ENCODE measurements at places on chromosomes 6 and 20.

DNA sequence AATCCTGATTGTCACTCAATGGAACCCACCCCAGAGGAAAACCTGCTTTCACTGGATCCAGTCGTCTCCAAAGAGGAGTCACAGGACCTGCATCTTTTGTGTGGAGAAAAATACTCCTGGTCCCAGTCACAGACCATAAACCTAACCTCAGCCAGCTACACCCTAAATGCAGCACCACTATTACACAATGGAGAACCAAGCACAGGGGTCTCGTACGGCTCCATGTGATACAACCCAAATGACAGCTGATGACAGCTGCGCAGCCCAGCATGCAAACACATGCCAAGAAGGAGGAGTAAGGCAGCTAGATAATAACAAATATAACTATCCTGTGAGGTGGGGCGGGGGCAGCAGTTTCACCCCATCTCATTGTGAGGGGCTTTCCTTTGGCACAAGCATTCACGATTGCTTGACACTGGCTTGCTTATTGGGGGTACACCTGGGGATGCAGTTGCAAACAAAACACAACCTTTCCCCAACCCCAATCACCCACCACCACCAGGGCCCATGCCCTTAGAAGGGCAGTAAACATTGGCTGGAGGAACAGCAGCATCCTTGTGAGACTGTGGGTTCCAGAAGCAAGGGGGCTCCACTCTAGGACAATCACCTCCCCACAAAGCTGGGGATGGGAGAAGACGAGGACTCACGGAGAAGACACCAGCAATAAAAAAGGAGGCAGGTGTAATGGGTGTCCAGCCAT, 51.5 kb downstream of the TRERF1 start:
- no peak for DNase-seq

DNA sequence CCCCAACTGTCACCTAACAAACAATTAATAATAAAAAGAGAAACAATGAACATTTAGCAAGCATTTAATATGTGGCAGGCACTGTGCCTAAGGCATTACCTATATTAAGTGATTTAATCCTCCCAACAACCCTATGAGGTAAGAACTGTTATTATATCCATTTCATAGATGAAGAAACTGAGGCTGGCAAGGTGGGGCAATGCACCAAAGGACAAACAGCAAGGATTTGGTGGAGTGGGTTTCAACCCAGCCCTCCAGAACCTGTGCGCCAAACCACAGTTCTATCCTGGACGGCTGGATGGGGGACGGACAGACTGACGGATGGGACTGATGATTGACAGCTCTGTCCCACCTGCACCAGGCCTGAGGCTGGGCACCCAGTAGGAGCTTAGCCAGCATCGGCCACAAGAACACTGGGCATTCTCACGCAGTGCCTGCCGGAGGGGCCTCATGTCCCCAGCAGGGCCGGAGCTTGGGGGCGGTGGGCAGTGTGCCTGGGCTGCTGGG, 24.6 kb downstream of the NOL4L start:
- no peak for DNase-seq

DNA sequence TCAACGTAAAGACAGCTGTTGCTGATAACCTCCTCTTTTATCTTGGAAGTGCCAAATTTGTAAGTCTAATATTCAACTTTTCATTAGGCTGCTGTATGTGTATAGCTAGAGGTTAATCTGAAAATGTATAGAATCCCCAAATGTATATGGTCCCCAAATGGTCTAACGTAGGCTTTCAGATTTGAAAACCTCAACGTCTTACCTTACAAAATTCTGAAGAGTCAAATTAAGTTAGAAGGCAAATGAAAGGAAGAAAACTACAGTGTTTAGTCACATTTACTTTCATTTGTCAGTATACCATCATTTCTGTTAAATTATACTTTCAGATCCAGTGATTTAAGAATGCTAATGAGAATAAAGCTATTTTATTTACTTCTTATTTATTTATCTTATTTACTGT, 256.9 kb downstream of the ARHGAP18 start:
- no peak for DNase-seq

DNA sequence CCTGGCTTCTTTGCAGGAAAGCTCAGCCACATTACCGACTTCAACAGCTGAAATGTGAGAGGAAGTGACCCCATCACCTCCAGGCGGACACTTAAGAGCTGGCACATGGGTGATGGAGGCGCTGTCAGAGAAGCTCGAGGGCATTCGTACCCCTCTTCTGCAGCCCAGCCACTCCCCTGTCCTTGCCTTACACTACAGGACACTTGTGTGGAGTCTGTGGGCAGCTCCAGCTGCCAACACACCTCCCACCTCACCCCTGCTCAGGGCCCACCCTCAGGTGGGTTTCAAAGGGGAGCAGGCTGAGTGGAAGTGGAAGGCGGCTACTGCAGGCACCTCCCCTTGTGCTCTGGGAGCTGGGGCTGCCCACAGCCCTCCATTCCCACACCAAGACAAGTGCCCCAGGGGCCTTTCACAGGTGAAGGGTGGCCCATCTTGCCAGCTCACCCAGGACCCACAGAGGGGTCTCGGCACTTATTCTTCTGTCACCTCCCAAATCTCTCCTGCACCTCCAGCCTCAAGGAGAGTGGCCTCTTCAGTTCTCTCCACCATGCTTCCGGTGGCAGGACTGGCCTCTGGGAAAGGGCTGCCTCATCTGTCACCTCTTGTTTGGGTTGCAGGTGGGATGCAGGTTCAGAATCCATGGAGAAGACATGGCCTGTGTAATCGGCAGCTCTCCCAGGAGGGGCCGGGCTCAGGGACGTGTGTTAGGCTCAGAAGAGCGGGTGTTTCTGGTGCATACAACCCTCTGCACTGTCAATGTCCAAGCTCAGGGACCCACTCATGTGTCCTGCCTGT, 49.8 kb downstream of the IRF4 start:
- DNase-seq, result no peak

DNA sequence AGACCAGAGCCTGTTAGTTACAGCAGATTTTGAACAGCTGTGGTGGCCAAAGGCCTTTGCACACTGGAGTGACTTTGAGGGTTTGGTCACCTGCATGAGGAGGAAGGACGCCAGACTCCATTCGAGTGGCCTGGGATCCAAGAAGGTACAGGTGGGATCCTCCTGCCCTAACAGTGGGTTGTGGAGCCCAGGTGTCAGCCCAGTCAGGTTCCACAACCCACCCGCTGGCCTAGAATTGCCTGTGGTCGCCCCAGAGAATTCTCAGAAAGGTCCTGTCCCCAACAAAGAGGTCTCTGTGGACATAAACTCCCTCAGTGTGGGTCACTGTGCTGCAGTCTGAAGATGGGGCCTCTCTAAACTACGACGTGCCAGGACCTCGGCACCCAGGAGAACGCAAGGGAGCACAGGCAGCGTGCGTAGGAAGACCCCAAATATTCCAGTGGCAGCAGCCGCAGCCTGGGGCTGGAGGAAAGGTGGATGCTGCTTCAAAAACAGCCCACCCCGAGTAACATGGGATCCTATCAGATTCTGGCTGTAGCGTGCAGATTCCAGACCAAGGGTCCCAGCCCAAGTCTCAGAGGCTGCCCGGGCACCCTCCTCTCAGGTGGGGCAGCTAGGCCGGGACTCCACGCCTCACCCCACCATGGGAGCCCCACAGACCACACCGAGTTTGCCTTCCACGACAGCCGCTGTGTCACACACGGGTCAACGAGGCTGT, 16.0 kb downstream of the ACSS1 start:
- DNase-seq, result no peak

- DNase-seq, result no peak
These were observed 27.5 kb downstream of the ORC3 start for GRCh38 chr6:87617405-87617804.

- DNase-seq, result no peak
These were observed 56.4 kb upstream of the IYD start for GRCh38 chr6:150312395-150312794.

GRCh38 chr6:46220352-46221221, 49.8 kb upstream of the ENPP5 start:
- no peak for DNase-seq

- no peak for DNase-seq
These were observed 136.3 kb downstream of the MRPL14 start for GRCh38 chr6:43990627-43991619.

GRCh38 chr20:625360-625932, 15.3 kb upstream of the TCF15 start:
- DNase-seq, result no peak

DNA sequence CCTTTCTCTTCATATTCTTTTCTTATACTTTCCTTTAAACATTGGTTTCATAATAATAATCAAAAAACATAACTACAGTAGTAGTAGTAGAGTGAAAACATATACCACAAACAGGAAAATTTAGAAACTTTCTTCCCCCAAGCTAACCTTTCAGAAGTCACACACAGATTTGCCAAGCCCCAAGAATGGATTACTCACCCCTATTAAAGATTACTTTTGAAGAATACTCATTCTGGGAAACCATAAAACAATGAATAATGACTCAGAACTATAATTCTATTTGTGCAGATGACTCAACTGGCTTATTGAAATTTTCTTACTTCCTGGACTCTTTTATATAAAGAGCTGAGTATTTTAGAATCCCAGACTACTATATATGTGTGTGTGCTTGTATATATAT, 119.4 kb upstream of the GJE1 start:
- DNase-seq, result no peak

- DNase-seq, result no peak
These were observed 217.6 kb upstream of the FOXQ1 start for GRCh38 chr6:1094306-1094705.

DNA sequence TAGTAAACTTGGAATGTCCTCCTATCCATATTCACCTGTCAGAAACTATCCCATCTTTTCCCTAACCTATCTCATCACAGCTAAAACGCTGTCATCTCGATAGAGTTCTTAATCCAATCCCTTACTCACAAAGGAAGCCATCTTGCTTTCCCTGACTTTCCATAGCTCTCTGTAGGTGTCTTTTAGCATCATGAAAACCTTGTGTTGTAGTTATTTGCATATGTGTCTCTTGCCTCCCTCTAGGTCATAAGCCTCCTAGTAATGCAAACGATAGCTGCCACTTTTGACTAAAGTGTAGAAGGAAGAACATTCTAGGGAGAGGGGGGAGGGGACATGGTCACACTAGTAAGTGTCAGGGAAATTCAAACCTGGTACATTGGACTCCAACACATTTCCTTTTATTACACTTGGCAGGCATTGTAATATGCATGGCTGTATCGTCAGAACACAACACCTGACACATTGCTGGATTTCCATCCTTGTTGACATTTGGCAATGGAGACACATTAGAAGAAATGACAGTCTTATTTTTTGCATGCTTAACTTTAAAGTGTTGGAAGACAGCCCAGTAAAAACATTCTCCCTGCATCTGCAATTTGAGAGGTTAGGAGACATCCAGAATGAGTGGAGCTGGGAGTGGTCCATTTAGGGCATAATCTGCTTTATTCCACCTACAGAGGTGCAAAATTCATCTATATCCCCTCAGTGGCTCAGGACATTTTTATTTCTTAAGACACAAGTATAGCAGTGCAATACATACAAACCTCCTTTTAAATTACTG, 283.4 kb downstream of the HAO1 start:
- no peak for DNase-seq

GRCh38 chr20:61345656-61346055, 93.6 kb downstream of the CDH4 start:
- DNase-seq, result no peak

- no peak for DNase-seq
These were observed 143.0 kb upstream of the PTPN1 start for GRCh38 chr20:50367104-50367674.

- DNase-seq, result no peak
These were observed 24.9 kb downstream of the CRISP1 start for GRCh38 chr6:49841424-49841823.

- DNase-seq, result no peak
These were observed 176.6 kb downstream of the ZDHHC14 start for GRCh38 chr6:157557559-157557958.

DNA sequence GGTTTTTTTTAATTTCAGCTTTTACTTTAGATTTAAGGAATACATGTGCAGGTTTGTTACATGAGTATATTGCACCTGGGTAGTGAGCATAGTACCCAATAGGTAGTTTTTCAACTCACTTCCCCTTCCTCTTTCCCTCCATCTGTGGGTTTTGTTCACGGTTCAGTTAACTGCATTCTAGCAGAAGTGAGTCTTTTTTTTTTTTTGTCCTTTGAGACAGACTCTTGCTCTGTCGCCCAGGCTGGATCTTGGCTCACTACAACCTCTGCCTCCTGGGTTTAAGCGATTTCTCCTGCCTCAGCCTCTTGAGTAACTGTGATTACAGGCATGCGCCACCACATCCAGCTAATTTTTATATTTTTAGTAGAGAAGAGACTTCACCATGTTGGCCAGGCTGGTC, 8.7 kb downstream of the UBR2 start:
- peak; percentile 29 for DNase-seq

DNA sequence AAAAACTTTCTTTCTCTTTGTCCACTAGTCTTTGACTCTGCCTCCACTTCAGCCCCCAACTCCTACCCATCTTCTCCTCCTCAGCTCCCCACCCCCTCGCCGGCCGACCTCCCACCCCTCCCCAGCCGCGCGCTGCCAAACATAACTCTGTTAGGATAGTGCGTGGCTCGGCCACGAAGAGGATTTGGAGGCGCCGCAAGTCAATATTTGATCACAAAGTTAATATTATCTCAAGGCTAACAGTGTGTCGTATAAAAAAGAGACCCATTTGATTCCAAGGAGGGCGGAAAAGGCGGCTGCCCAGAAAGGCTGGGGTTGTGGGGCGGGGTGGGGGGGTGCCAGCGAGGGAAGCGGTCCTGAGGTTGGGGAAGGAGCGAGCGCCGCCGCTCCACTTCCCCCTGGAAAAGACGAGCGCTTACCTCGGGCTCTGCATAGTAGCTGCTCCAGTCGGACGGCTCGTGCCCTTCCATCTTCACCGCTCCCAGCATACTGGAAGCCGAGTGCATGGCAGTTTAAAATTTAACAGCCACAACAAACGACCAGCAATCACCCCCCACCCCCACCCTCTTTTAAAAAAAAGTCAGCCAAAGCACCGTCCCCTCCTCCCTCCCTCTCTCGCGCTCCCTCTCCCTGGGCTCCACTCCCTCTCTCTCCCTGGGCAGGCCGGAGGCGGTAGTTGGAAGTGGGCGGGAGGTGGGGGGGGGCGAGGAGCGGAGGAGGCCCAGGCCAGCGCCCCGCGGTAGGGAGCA, 425 bp downstream of the FOXA2 start:
- no peak for DNase-seq

GRCh38 chr6:159104931-159105330, 60.1 kb upstream of the TAGAP start:
- no peak for DNase-seq

DNA sequence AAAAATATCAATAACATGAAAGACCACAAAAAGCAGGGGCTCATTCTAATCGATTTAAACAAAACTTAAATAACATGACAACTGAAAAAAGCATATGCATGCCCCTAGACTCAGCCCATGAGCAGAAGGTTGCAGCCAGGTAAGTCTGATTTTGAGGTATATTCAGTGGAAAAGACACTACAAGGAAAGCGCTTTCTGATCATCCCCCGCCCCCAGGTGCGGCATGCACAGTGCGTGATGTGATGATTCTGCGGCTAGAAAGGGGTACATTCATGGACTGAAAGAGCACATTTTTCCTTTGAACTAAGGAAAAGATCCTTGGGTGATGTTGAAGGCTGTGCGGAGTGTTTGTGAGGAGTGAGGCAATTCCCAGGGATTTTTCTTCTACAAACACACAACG, 16.9 kb upstream of the FOXC1 start:
- no peak for DNase-seq

Data from CD4-positive, alpha-beta T cell treated with Interleukin-21 for 1 hour (primary cell).